ENCODE measurements at places on chromosomes 4 and X.

- H3K27ac ChIP-seq, result no peak overlapping the region
- no peaks in the 10 kb centered on the region for H3K36me3 ChIP-seq
- H3K27me3 ChIP-seq, result no peaks in the 10 kb centered on the region
- H3K4me1 ChIP-seq, result no peaks in the 10 kb centered on the region
Observed at GRCh38 chr4:57037982-57038604, 59.4 kb downstream of the POLR2B start.

DNA sequence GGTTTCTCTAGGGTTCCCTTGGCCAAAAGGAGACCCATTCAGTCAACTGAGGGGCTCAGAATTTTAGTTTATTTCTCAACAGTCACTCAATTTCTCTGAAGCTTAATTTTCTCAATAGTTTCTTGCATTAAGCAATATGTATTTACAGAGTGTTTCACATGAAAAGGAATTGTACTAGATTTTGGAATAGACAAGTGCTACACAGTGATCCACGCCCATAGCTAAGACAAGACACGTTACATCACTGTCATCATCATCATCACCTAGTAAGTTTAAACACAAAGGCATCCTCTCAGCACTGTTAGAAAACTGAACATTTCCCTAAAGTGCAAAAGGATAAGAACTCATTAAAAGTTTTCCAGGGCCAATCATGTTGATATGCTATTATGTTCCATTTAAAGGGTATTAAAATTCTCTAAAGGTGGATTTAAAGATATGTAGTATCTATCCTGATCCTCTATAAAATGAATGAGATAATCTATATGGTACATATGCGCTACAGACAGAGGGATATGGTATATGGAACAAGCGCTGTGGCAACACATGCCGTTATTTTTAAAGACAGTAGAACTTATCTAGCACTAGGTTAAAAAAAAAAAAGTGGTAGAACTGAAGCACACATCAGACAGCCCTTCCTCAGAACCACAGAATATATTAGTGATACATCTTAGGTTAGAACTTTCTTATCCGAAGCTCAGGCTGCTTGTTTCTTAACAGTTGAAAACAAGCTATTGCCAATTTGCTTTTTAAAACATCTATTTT lies 12.1 kb downstream of the PPA2 start:
- peaks cover 31% of the 10 kb centered on the region for H3K4me1 ChIP-seq
- H3K27me3 ChIP-seq, result no peaks in the 10 kb centered on the region
- H3K36me3 ChIP-seq, result peaks cover 27% of the 10 kb centered on the region
- H3K27ac ChIP-seq, result no peak overlapping the region
- peak overlapping the region; percentile 38 for H3K4me3 ChIP-seq
- no peak for DNase-seq

DNA sequence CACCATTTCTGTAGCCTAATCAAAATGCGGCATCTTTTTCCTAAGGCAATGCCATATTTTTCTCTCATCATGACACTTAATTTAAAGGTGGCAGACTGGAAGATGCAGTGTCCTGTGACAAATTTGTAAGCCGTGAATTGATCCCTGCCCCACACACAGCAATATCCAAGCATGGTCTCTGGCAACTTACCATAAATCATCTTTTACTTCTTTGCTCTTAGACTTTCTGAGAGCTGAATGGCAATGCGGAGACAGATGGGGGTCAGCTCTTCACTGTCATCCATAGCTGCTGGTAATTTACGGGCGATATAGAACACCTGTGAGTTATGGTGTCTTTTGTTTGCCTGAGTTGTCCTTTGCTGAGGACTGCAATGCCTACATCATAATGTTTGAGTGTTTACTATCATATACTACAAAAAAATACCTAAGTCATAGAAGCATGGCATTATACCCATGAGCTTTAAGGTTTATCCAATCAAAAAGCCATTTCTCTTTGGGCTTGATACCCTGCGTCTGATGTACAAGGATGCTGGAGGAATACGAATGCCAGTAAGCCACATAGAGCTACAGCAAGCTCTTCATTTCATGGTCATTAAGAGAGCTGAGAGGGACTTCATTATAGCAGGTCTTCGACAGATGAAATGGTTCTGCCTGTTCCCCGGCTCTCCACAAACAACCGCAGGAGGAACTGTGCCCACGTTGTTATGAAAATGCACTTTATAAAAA lies 148.1 kb downstream of the TRIML1 start:
- H3K4me3 ChIP-seq, result no peak overlapping the region
- no peaks in the 10 kb centered on the region for H3K4me1 ChIP-seq
- H3K27me3 ChIP-seq, result no peaks in the 10 kb centered on the region
- no peaks in the 10 kb centered on the region for H3K36me3 ChIP-seq

DNA sequence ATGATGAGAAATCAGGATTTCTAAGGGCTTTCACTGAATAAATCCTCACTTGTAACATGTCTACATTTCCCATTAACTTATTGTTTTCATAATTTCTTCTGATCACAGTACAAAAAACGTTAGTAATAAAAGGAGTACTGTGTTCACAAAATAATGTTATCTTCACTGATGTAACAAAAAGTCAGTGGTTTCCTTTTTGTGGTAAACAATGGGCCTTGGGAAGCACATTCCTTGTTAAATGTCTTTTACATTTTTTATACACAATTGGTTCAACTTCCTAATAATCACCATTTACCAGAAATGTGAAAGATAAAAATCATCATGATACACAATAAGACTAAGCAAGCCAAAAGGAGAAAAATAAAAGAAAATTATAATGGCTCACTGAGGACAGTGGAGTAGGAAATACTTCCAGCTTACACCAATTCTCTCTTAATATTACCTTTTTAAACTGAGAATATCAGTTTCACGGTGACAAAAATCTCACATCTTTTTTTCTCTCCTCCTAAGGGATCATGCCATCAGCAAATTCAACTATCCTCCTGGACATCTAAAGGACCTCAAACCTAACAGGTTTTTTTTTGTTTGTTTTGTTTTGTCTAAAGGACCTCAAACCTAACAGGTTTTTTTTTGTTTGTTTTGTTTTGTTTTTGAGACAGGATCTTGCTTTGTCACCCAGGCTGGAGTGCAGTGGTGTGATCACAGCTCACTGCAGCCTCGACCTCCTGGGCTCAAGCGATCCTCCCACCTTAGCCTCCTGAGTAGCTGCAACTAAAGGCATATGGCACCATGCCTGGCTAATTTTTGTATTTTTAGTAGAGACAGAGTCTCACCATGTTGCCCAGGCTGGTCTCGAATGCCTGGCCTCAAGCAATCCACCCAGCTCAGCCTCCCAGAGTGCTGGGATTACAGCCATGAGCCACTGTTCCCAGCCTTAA lies 57.3 kb downstream of the FRYL start:
- peak overlapping the region; percentile 4 for H3K27ac ChIP-seq
- H3K36me3 ChIP-seq, result peaks cover 5% of the 10 kb centered on the region
- no peak overlapping the region for H3K4me3 ChIP-seq
- H3K4me1 ChIP-seq, result peaks cover 52% of the 10 kb centered on the region

GRCh38 chr4:1998296-1998695 lies 10.5 kb downstream of the NELFA start:
- DNase-seq, result no peak
- H3K4me1 ChIP-seq, result peaks cover 39% of the 10 kb centered on the region
- peaks cover 54% of the 10 kb centered on the region for H3K36me3 ChIP-seq

GRCh38 chr4:125689805-125690204 lies 375.1 kb downstream of the FAT4 start:
- no peaks in the 10 kb centered on the region for H3K36me3 ChIP-seq
- H3K4me3 ChIP-seq, result no peak overlapping the region
- DNase-seq, result no peak
- H3K27ac ChIP-seq, result no peak overlapping the region
- no peaks in the 10 kb centered on the region for H3K4me1 ChIP-seq

DNA sequence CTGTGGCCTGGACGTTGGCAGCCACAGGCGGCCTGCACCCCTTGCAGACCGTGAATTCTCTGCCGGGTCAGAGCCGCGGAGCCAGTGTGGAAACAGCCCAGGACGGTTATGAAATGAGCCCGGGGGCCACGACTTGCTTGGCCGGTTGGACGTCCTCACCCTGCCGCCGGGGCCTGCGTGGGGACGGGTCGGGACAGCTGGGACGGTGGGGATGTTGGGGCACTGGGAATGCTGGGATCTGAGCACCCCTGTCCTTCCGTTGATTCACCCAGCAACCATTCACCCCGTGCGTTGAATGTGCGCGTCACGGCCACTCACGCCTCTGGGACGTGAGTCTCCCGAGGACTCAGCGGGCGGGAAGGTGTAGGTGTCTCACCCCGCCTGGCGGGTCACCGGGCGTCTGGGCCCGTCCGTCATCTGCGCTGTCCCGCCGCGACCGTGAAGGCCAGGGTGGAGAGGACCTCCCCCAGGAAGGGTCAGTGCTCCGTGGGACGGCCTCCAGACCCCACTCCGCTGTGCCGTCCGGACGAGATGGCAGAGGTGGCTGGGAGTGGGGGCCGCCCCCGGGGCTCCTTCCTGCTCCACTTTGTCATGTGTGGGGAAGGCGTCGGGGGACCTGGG lies 4.5 kb upstream of the PLCXD1 start:
- H3K27ac ChIP-seq, result no peak overlapping the region
- H3K4me1 ChIP-seq, result no peaks in the 10 kb centered on the region
- H3K4me3 ChIP-seq, result peak overlapping the region; percentile 71
- peaks cover 4% of the 10 kb centered on the region for H3K27me3 ChIP-seq
- no peak for DNase-seq

DNA sequence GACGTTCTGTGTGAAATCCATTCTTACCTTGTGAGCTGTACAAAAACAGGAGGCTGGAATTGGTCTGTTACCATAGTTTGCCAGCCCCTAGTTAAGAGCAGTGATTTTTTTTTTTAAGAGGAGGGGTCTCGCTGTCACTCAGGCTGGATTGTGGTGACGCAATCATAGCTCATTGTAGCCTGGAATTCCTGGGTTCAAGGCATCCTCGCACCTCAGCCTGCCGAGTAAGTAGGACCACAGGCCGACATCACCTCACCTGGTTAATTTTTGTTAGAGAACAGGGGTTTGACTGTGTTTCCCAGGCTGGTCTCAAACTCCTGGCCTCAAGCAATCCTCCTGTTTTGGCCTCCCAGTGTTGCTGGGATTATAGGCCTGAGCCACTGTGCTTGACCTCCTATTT lies 7.5 kb downstream of the USP9X start:
- H3K4me1 ChIP-seq, result peaks cover 54% of the 10 kb centered on the region
- H3K36me3 ChIP-seq, result no peaks in the 10 kb centered on the region
- DNase-seq, result no peak
- no peak overlapping the region for H3K4me3 ChIP-seq
